Bladder microvascular endothelial cell (primary cell): ENCODE measurements at places on chromosomes 12 and 14. TPM values are rescaled to one million over a fixed set of nuclear protein-coding genes. Genes with fewer than 3 reads are reported as not detected.

KRT74 gene
- not detected in 2 replicates for total RNA-seq

REP15 gene
- total RNA-seq, result 0.97 and 12.6 TPM in 2 replicates

AGAP2 gene
- under 0.01 and 0.06 TPM in 2 replicates for total RNA-seq

AKAP3 gene
- 0.63 and 0.65 TPM in 2 replicates for total RNA-seq

AKAP6 gene
- 0.13 and 0.32 TPM in 2 replicates for total RNA-seq

LMO3 gene
- not detected in 2 replicates for total RNA-seq

RIMBP2 gene
- not detected in 2 replicates for total RNA-seq

PLEKHD1 gene
- 0.06 TPM in 1 of 2 replicates, not detected in the other for total RNA-seq

KLRD1 gene
- 0.16 and 0.69 TPM in 2 replicates for total RNA-seq

RPGRIP1 gene
- under 0.01 and 0.19 TPM in 2 replicates for total RNA-seq

GPHN gene
- 19.1 and 26.3 TPM in 2 replicates for total RNA-seq

COQ5 gene
- 23.3 and 28.9 TPM in 2 replicates for total RNA-seq

PPP4R4 gene
- under 0.01 and 0.16 TPM in 2 replicates for total RNA-seq

SERPINA4 gene
- total RNA-seq, result not detected in 2 replicates

LHX5 gene
- total RNA-seq, result not detected in 2 replicates

ZFHX2 gene
- under 0.01 and 1.0 TPM in 2 replicates for total RNA-seq

SMARCC2 gene
- 38.0 and 56.8 TPM in 2 replicates for total RNA-seq

TAS2R9 gene
- total RNA-seq, result 0.13 TPM in 1 of 2 replicates, not detected in the other

SRSF9 gene
- total RNA-seq, result 173 and 175 TPM in 2 replicates

FNTB gene
- total RNA-seq, result 5.0 and 10.5 TPM in 2 replicates

MYH6 gene
- total RNA-seq, result not detected in 2 replicates

FGF23 gene
- total RNA-seq, result not detected in 2 replicates

GARIN6 gene
- not detected in 2 replicates for total RNA-seq

SLC6A13 gene
- 0.13 TPM in 1 of 2 replicates, not detected in the other for total RNA-seq

COCH gene
- 0.16 and 2.8 TPM in 2 replicates for total RNA-seq

BCL11B gene
- total RNA-seq, result under 0.01 TPM in 2 replicates

NTF3 gene
- 0.16 and 1.4 TPM in 2 replicates for total RNA-seq

LALBA gene
- not detected in 2 replicates for total RNA-seq

CELA1 gene
- total RNA-seq, result not detected in 2 replicates

OAS1 gene
- total RNA-seq, result 7.1 and 31.3 TPM in 2 replicates

CDH24 gene
- 8.7 and 10.9 TPM in 2 replicates for total RNA-seq

CLEC6A gene
- total RNA-seq, result not detected in 2 replicates

GLT8D2 gene
- 0.32 and 1.4 TPM in 2 replicates for total RNA-seq

RD3L gene
- not detected in 2 replicates for total RNA-seq

NGB gene
- total RNA-seq, result not detected in 2 replicates

ACOT4 gene
- total RNA-seq, result 0.49 and 0.76 TPM in 2 replicates
